ENCODE measurements at places on chromosomes 6 and 20.

GRCh38 chr6:164021589-164022250 lies 607.2 kb downstream of the QKI start:
- no peak for DNase-seq

DNA sequence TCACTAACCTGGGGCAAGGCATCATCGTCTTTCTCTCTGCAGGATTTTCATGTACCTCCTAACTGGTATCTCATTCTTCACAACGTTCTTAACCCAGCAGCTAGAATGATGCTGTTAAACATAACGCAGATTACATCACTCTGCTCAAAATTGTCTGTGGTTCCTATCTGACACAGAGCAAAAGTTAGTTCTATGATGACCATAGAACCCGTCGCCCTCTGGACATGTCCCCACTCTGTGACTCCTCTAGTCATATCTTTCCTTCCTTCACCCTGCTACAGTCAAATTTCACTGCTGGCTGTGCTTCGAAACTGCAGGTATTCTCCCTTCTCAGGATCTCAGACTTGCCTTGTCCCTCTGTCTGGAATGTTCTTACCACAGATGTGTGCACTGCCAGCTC lies 87.4 kb upstream of the TPD52L1 start:
- no peak for DNase-seq

DNA sequence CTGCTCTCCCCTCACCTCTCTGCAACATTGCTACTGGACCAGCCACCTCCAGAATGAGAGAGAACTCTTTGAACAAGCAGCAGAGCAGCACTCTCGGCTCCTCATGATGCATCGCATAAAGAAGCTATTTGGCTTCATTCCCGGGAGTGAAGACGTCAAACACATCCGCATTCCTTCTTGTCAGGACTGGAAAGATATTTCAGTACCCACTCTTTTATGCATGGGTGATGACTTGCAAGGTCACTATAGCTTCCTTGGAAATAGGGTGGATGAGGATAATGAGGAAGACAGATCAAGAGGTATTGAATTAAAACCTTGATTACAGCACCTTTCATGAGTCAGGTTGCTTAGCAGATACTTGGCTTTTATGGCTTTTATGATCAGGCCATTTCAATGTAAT lies 4.3 kb downstream of the CALHM4 start:
- peak; percentile 81 for DNase-seq

- peak; percentile 59 for DNase-seq
Measured at GRCh38 chr20:17530716-17531664, at the start of gene BFSP1. Gene BFSP1 (minus strand): TSS chr20:17531379. CDS start chr20:17531329, 50 bp downstream.

DNA sequence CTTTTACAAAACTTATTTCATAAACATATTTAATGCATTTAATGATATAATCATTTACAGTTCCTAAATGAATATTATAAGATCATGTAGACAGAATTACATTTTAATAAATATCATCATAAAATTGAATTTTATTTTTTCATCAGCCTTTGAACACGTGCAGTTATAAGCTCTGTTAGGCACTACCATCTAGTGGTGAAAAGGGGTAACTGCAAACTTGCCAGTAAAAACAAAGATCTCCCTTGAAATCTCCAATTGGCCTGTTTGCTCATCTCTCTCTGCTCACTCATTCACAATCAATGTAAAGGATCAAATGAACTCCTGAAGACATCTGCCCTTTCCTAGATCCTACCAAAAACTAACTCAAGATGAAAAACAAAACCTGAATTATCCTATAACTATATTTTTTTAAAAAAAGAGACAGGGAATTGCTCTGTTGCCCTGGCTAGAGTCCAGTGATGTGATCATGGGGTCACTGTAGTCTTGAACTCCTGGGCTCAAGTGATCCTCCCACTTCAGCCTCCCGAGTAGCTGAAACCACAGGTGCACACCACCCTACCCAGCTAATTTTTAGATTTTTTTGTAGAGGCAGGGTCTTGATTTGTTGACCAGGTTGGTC lies 31.7 kb downstream of the SAMHD1 start:
- peak; percentile 86 for DNase-seq

GRCh38 chr20:23042270-23042669 lies 7.2 kb downstream of the SSTR4 start:
- no peak for DNase-seq

GRCh38 chr6:123402052-123402451 lies 234.7 kb downstream of the TRDN start:
- DNase-seq, result no peak

DNA sequence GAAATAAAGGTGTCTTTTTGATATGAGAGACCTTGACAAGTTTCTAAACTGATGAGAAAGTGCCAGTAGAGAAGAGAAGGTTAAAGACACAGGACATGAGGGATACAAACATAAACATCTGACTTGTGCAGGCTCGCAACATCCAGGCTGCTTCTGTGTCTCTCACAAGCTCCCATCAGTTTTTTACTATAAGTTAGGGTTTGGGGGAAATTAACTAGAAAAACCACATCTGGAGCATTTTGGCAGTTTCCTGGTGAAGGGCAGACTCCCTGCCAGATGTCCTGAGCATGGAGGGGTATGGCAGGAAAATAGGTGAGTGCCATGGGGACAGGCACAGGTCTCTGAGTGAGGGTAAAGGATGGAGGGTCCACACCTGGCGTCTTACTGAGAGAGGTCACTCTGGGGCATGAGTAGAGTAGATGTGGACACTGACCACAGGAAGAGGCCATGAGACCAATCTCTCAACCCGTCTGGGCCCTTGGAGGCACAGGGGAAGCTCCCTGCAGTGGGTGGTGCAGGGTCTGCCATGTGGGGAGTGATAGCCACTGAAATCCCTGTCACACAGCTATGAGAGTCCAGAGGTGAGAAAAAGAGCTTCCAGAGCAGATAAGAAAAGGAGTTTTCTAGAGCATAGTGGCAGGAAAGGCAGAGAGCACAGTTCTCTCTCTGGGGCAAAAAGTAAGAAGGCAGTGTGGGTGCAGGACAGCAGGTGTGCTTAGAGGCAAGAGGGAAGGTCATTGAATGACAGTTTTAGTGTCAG lies 193.3 kb upstream of the SYNDIG1 start:
- DNase-seq, result no peak

DNA sequence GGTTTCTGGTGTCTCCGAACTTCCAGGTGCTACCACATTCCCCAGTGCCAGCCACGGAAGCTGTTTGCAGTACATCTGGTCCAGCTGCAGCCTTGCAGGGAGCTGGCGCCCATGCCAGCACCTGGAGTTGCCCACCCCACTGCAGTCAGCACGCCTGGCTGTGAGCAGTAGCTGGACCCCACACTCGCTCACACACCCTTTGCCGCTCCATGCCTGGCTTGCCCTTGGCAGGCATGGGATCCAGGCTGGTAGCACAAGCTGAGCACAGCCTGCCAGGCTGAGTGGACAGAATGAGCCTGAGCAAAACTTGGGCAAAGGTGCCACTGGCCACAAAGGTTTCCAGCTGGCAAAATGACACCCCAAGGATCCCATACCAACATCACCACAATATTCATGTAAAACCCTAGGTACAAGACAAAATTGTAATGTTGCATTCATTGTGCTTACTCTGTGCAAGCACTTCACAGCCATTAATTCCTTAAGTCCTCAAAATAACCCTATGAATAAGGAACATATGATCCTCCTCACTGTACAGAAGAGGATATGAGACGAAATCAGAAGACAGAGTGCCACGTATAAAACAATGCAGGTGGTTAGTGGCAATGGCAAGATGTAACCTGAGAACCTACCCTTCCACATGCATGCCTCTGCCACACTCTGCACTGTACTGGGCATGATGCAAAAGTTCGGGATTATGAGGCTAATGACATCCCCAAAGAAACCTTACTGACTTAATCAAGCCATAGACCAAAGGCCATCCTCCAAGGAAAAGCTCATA lies 18.3 kb downstream of the KIF16B start:
- no peak for DNase-seq
